ENCODE measurements at places on chromosomes 2 and 18.
A peak's percentile ranks its signal among the peaks of the same experiment; 100 is the strongest.

- DNase-seq: no peak
Measured at GRCh38 chr2:127698553-127699355, 2.5 kb upstream of the SFT2D3 start.

DNA sequence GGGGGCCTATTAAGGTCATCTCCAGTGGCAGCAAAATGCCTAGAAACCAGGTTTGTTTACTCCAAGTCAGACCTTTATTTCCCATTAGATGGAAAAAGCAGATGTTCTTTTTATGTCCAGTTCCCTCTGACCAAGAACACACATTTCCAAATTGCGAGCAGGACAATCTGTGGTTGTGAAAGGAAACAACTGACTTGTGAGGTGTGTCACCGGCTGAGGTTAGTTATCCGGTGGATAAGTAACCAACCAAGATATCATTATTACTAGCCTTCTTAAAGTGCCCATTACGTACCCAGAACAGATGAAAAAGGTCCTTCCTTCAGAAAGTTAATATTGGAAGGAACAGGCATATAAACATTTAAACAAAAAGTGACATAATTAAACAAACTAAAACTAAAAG lies 112.9 kb downstream of the THADA start:
- no peak for DNase-seq

GRCh38 chr2:103166456-103167324 lies 404.9 kb downstream of the TMEM182 start:
- DNase-seq: no peak

- no peak for DNase-seq
Measured at GRCh38 chr2:23480957-23481797, 96.2 kb downstream of the KLHL29 start.

DNA sequence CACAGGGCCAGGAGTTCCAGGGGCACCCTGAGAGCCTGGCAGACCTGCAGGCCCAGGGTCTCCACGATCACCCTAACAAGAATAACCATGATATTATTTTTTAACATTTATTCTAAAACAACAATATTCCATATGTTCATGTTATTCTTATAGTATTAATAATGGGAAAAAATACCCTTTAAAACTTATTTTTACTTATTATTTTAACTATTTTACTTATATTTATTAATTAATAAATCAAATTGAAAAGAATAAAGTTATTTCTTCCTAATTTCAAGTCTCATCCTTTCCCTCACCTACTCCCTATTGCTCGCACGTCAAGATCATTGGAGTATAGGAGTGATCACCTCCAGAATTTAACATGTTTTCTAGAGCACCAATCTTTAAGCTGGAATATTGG lies 71.7 kb downstream of the COL3A1 start:
- no peak for DNase-seq

- DNase-seq: no peak
Measured at GRCh38 chr18:73750052-73750451, 397.6 kb downstream of the FBXO15 start.

DNA sequence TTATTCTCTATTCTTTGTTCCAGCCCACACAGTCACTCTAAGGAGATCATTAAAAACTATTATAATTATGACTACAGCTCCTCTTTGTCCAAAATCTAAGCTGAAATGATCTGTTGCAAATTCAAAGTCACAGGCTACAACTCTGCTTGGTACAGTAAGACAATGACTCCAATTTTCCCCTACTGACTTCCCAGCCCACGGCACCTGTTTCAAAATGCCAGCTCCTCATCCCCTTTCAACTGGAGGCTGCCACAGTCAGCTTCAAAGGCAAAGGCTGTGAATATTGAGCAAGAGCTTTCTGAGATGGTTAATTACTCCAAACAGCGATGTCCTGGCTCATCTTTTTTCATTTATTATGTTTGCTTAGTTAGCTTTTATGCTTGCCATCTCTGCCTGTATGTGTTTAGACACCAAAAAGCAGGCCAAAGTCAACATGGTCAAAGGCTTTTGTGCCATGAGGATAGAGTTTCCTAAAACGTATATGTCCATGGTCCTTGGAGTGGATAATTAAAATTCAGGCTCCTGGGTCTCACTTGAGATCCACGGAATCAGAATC lies 141.1 kb downstream of the DOCK10 start:
- no peak for DNase-seq

- DNase-seq: no peak
Measured at GRCh38 chr18:50091509-50092244, 103.3 kb downstream of the MYO5B start.

DNA sequence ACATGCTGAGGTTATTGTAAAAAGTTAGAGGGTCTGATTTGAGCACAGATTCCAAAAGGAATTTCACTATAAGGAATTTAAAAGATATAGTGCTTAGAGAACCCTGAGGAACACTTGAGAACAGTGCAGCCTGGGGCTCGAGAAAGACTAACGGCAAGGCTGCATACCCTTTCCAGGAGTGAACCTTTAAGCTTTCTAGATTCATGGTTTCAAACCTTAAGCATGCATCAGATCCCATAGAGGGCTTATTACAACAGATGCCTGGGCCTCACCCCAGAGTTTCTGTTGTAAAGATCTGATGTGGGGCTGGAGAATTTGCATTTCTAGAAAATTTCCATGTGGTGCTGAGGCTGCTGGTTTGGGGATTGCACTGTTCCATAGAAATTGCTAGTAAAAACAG lies 90.5 kb upstream of the IL1R2 start:
- DNase-seq: no peak

GRCh38 chr2:55809875-55810621 lies 113.5 kb downstream of the EFEMP1 start:
- DNase-seq: no peak

DNA sequence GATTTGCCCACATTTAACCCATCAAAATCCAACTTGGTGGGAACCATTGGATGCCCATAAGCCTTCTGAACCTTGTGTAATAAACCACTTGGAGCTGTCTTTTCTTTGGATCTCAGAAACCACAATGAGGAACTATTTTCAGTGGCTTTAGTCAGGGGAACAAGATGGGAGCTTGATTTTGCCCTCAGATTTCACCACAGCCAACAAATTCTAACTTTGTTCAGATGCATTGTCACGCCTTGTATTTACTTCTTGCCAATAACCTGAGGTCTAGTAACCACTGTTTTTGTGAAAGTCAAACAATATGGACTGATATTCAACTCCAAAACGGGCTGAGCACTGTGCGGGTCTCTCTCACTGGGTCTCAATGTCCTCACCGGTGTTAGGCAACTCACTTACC lies 508.2 kb downstream of the TNS1 start:
- DNase-seq: no peak

GRCh38 chr2:223922308-223922707 lies 22.8 kb downstream of the WDFY1 start:
- no peak for DNase-seq

- DNase-seq: no peak
Measured at GRCh38 chr2:165017966-165018596, 62.8 kb upstream of the SLC38A11 start.

DNA sequence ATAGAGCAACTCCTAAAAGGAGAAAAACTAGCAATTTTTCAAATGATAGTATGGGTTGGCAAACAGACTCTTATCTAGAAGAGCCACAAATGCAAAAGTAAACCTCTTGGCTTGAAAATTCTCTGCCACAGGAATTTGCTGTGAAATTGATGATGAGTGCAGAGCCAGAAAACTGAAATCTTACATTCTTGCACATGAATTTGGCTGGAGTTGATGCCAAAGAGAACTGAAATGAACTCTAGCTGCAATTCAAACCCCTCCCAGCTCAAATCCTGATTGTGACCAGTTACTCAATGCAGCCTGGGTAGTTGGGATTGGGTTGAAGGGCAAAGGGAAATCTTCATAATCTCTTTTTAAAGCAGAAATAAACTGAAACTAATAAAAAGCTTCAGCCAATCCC lies 266.6 kb downstream of the PDE11A start:
- no peak for DNase-seq

DNA sequence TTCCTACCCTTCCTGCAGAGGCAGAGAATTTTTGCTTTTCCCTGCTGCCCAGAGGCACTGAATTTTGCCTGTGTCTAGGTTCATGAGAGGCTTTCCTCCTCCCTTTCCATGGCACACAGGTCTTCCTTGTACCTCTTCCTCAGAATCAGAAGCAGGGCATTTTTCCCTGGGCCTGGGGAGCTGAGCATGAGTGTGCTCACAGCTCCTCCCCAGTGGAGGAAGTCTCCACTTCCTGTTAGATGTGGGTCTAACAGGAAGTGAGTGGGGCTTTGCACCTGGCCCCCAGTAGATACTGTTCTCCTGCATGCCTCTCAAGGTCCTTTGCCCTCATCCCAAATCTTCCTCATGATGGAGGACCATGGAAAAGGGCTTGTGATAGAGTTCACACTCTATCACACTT lies 297.2 kb upstream of the FIGN start:
- DNase-seq: no peak

DNA sequence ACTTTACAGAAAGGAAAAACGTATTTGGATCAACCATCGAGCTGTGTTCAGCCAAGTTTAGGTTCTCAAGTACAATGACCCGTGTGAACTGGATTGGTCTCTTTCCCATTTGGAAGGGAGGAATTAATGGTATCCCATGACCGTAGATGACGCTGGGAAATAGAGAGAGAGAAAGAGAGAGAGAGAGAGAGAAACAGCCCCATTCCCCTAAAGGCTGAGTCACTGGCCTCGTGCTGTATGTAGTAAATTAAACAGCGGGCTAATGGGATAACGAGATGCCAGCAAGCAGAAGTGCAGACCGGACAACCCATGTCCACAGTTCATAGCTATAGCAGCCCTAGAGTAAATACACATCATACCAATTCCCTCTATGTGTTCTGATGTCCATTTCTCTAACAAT lies 99.6 kb downstream of the BCL11A start:
- DNase-seq: no peak

GRCh38 chr2:43309935-43310334 lies 83.5 kb upstream of the ZFP36L2 start:
- DNase-seq: no peak

- DNase-seq: no peak
Measured at GRCh38 chr2:17683981-17684380, 69.6 kb downstream of the SMC6 start.

DNA sequence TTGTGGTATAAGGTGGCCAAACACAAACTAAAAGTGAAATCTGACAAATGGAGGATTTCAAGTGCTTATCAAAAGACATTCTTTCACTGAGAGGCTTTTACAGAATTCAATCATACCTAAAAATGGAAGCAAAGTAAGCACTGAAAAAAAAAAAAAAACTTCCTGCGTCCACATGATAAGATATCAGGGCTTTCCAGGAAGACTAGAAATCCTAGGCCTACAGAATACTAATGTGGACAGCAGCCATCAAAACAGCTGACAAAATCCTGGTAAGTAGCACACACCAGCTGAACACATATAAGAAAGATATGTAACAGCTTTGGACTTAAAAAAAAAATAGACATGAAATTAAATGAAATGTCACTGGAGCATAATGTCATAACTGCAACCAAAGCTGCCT lies 178.2 kb downstream of the SUCLG1 start:
- no peak for DNase-seq

- no peak for DNase-seq
Measured at GRCh38 chr18:62450175-62450545, 72.7 kb upstream of the ZCCHC2 start.

GRCh38 chr2:2472044-2472443 lies 141.0 kb upstream of the MYT1L start:
- DNase-seq: no peak

- DNase-seq: no peak
Measured at GRCh38 chr2:116442418-116442817, 1372.1 kb upstream of the DDX18 start.

DNA sequence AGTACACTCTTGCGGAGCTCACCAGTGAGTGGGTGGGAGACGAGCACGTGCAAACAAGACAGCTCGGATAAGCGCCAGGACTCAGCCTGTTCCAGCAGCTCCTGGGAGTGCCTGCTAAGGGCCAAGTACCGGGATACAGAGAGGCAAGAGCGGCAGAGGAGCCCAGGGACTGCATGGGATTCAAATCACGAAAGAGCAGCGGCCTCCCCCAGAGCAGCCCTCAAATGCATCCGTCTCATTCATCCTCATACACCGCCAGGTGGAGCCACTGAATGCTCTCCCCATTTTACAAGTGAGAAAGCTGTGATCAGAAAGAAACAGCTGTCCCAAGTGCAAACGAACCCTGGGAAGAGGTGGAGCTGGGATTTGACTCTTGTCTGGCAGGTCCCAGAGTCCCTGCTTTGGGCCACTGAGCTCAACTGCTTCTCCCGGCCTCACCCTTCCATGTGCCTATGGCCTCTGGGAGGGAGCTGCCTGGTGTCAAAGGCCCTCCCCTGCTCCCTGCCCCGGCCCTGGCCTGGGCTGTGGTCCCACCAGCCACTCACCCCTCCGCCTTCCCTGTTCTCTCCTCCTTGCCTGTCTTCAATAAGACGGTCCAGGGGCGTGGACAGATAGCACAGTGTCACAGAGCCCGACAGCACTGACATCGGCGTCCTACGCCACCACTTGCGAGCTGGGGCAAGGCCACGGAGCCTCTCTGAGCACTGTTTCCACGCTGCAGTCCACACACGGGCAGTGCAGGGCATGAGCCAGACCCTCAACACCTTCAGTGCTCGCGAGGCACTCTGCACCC lies 72.8 kb upstream of the TAF1B start:
- peak; percentile 30 for DNase-seq

DNA sequence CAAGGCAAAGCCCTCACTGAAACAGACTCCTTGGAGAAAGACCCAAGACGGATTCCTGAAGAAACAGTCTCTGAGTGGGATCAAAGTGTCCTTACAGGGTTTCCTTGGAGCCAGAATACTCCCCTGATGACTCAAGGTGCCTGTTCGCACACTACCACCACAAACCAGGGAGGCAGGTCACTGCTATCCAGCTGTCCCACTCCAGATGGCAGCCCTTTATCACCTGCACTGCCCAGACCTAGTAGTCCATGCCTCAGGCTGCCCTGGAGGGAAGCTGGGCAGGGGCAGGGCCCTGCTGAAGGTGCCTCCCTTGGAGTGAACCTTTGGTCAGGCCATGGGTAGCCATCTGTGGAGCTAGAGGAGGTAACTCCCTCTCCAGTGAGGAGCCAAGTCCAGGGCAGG lies 34.1 kb downstream of the TRABD2A start:
- no peak for DNase-seq

- no peak for DNase-seq
Measured at GRCh38 chr2:128754246-128754724, 435.6 kb upstream of the HS6ST1 start.

GRCh38 chr18:79826966-79827365 lies 29.2 kb downstream of the KCNG2 start:
- no peak for DNase-seq

DNA sequence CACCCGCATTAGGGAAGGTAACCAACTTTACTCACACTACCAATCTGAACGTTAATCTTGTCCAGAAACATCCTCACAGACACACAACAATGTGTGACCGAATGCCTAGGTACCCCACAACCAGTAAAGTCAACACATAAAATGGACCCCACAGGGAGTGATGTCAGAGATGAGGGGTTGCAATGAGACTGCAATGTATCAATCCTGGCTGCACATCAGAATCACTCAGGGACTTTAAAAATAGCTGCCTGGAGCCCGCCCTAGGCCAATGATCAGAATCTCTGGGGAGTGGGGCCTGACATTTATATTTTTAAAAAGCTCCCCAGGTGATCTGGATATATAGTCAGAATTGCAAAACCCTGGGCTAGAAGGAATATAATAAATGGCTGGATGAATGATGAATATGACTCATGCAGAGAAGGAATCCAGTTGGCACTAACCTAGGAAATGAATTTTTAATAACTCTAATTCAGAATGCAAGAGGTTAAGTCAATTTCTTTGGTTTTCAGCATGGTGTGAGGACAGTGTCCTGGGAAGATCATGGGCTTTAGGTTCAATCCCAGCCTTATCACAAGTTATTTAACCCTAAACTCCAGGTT lies 92.8 kb downstream of the COLEC12 start:
- DNase-seq: no peak
